ENCODE measurements at places on chromosomes 3 and 15.

DNA sequence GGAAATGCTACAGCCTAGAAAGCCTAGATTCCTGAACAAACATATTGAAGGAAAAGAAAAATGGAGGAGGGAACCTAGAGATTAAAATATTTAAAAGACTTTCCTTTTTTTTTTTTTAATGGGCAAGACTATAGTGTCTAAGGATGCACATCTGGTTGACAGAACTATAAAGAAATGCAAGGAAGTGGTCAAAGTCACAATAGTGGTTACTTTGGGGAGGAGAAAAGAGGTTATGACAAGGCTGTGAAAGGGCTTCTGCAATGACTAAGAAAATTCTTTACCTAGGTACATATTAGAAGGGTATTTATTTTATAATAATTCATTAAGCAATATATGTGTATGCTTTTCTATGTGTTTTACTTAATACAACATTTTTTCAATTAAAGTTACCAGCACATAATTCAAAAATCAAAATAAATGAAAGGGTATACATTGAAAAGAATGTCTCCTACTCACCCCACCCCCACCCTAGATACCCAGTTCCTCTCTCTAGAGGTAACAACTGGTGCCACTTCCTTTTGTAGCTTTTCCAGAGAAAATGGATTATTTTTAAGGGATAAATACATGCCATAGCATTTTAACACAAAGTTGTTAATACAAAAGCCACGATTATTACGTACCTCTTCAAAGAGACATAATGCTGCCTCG, 70.1 kb downstream of the HERC1 start:
- no peak for DNase-seq

DNA sequence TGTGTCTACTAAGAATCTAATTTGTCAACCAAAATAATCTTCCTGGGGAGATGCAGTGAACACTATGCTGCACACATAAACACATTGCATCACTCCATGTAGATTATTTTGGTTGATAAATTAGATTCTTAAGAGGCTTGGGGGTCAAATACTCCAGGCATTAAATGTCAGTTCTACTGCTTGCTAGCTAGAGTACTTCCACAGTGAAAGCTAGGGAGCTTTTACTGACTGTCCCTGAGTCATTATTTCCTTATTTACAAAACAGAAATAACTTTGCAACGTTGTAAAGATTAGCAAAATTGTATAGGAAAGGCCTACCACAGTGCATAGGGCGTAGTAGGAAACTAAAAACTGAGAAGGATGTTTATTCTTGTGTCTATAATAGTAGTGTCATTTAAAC, 12.9 kb upstream of the TMC3 start:
- peak; percentile 76 for DNase-seq

DNA sequence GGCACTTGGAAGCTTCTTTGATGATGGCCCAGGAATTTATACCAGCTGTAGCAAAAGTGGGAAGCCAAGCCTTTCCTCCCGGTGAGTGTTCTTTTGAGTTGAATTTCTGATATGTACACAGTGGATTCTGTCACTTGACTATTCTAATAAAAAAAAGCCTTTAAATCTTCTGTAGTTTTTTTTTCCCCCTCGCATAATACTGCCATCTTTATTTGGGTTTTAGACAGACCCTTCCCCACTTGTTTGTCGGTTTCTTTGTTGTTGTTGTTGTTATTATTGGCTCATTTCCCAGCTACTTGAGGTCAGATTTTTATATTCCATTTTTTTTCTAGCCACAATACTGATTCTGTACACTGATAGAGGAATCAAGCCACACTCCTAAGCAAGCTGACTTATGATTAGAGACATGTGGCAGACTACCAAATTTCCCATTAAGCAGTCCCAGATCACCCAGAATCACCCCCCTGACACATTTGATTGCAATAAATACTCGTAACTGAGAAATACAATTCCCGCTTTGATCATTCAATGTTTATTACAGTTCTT, 122.4 kb upstream of the IL12A start:
- no peak for DNase-seq

DNA sequence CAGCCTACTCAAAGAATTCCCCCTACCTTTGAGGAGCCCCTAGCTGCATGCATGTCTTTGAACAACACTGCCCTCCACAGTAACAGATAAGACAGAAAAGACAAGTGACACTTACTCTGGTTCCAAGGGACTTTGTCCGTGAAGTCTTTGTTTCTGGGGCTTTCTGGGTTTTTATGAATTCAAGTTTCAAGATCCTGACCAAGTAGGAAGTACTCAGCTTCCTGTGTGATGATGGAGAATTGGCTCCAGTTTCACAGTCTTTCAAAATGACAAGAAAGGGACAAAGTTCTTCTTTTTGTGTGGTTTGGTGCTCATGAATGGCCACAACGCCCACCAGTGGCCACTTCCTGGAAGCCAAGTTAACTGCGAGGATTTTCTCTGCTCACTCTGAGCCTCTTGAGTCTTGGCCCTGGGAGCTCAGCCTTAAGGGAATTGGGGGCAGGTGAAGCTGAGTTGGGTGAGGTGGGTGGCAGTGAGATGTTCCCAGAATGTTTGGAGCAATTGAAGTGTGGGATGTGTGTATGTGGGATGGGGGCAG, at the start of gene CCR1:
CCR1 (minus strand) TSS at position 147 of the 538 bp plus-strand sequence. CDS start 4,000 bp downstream, outside the sequence.
- peak; percentile 42 for DNase-seq

DNA sequence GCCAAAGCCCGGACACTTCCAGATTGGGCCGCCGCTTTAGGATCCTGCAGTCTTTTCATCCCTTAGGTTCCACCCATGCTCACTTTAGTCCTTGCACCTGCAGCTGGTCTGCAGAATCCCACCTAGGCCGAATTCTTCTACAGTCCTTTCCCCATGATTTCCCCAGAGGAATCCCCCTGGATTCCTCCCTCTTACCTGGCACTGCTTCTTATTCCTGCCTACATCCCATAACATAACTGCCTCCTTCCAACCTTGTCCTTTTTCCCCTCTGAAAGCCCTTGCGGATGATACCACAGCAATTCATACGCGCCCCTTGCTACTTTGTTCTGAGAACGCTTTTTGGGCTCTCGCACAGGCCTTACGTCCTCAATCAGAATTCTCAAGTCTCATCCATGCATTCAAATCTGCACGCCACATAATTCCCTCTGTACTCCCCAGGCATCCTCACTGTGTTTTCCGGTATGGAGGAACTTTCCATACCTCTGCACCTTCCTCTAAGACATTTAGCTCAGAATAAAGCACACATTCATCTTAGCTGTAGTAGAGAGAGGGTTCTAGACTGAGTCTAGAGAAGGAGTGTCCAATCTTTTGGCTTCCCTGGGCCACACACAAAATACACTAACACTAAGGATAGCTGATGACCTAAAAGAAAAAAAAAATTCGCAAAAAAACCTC, 619 bp downstream of the EIF2AK4 start:
- DNase-seq, result no peak

GRCh38 chr3:16085884-16086608, 88.4 kb upstream of the GALNT15 start:
- no peak for DNase-seq

DNA sequence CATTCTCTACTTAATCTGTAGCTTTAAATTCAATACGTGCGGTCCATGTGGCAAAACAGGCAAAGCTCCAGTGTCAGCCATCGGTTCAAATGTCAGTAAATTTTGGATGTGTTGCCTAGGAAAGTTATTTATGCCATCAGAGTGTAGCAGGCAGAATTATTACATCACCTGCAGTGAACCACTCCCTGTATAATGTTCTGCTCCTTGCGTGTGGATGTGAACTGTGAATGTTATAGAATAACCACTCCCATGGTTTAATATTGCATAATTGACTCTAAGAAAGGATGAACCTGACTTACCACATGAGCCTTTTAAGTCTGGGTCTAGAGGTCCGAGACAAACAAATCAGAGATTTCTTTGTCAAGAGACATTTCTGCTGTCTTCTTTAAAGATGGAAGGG, 145.5 kb downstream of the GOLIM4 start:
- no peak for DNase-seq
